Stimulated activated CD8-positive, alpha-beta memory T cell treated with anti-CD3 and anti-CD28 coated beads, Interleukin-4, amount 100 ng/mL, for 4 hours (primary cell): ENCODE measurements at places on chromosomes 12 and 14.
A peak's percentile ranks its signal among the peaks of the same experiment; 100 is the strongest.

DNA sequence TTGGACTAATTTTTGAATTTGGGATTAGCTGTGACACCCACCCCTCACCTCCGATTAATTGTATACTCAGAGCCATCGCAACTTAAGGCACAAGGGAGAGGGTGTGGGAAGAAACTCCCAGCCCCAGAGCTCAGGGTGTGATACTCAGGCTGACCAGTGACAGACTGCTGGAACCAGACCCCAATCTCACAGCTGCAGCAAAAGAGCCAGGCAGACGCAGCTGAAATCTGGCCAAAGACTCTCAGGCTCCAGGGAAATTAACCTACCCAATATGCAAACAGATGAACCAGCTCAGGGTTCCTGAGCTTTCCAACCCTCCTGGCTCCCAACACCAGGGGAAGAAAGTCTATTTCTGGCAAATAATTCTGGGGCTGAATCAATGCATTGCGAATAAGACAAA, 30.5 kb downstream of the ANAPC7 start:
- no peak for DNase-seq

DNA sequence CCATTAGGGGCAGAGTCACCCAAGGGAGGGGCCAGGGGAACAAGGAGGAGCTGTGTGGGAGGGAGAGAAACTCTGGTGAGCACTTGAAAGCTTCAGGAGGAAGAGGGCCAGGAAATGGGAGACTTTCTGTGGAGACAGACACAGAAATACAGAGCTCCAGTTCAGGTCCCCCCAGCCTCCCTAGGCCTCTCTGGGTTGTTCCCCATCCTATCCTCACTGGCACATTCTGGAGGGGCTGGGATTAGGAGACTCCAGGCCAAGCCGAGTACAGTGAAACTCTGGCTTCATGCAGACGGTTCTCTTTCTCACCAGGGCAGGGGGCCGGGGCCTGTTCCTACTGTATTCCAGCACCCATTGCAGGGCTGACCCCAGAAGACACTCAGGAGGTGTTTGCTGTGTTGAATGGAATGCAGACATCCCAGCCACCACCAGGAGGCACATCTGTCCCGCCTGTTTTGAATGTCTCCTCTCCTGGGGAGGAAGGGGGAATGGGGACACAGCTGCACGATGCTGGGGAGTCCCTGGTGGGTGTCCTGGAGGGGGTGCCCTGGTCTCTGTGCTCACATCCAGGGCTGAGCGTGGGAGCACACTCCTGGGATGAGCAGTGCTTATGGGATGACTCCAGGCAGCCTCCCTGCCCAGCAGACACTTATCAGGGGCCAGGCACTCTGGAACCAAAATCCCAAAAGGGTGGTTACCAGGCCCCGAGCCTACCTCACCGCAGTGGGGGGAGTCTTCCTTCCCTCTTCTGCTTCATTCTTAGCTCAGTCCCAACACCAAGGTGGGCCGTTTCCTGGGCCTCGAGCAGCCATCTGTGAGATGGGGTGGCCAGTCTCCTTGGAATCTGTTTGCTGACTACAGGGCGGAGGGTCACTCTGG, 5.5 kb upstream of the KRT84 start:
- no peak for DNase-seq

GRCh38 chr12:61531195-61531594, 729.0 kb upstream of the USP15 start:
- no peak for DNase-seq

GRCh38 chr14:57847096-57847495, 18.8 kb downstream of the SLC35F4 start:
- no peak for DNase-seq

- no peak for DNase-seq
Observed at GRCh38 chr12:93365616-93366405, 11.9 kb upstream of the NUDT4 start.

- no peak for DNase-seq
Observed at GRCh38 chr14:95452176-95452892, 64.1 kb downstream of the SYNE3 start.

- no peak for DNase-seq
Observed at GRCh38 chr12:24551163-24551786, 397.6 kb downstream of the BCAT1 start.

- no peak for DNase-seq
Observed at GRCh38 chr12:92063641-92064040, 82.0 kb downstream of the BTG1 start.

DNA sequence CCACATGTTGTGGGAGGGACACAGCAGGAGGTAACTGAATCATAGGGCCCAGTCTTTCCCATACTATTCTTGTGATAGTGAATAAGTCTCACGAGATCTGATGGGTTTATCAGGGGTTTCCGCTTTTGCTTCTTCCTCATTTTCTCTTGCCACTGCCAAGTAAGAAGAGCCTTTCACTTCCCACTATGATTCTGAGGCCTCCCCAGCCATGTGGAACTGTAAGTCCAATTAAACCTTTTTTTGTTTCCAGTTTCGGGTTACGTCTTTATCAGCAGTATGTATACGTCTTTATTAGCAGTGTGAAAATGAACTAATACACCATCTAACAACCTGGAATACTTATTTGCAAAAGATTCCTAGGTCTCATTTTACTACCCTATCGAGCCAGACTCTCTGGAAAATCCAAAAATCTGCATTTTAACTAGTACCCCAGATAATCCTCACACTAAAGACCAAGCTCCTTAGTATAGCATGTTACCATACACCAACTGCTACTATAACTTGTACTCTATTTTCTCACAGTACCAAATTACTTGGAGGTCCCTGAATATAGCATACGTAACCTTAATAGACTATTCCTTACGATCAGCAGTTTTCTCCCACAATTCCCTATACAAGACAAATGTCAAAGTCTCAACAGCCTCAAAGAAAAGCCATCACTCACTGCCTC, 11.5 kb downstream of the GTF2A1 start:
- no peak for DNase-seq

- DNase-seq, result no peak
Observed at GRCh38 chr12:27974735-27975221, 2.2 kb upstream of the PTHLH start.

DNA sequence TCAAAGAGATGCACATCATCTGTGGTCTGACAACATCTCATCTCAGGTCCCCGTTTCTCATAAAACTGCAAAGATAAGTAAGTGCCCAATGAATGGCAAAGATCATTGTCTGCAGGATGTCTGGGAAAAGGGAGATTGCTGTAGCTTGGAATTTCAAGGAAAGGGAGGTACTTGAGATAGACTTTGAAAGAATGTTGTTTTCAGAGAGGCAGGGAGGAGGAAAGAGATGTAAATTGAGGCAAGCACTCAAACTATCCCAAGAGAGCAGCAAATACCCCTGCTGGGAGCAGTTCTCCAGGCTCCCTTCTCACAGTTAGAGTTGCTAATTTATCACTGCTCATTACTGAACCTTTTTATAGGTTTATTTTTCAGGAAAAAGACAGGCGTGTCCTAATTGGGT, 107.1 kb downstream of the MYRFL start:
- DNase-seq, result no peak

- DNase-seq, result no peak
Observed at GRCh38 chr12:53052419-53053217, 2.8 kb downstream of the TNS2 start.

DNA sequence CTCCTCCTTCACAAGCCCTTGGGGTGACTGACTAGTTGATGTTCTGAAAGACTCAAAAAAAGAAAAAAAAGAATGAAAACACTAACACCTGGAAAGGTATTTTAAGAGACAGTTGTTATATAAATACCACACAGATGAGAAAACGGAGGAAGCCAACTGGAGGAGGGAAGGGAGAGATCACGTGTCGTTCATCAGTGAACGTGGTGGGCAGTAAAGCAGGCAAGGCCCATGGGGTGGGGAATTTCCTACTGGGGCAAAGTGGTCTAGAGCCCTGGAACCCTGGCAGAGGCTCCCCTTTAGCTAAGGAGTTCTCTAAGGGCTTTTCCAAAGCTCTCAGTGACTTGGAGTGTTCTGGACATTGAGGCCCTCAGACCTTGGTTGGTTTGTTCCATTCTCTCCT, 169.7 kb downstream of the CALM1 start:
- DNase-seq, result no peak

- DNase-seq, result peak; percentile 4
Observed at GRCh38 chr14:22112004-22112403, 438.4 kb upstream of the OR4E1 start.

DNA sequence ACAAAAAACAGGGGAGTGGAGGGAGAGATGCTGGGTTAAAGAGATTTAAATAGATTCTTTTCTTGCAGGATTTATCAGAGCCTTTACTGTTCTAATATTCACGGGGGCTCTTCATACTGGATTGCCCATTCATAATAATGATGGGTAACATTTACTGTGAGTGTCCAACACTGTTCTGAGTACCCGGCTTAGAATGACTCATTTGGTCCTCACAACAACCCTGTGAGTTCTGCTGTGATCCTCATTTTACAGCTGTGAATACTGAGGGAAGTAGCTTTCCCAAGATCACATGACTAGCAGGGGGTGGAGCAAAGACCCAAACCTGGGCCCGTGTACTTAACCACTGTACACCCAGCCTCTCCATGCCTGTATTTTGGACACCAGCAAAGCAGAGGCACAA, 113.4 kb downstream of the NT5DC3 start:
- DNase-seq, result no peak

GRCh38 chr12:117664169-117664568, 302.7 kb upstream of the NOS1 start:
- DNase-seq, result no peak
